ENCODE measurements at places on chromosomes 4 and X. TPM values are rescaled to one million over a fixed set of nuclear protein-coding genes. Genes with fewer than 3 reads are reported as not detected.

The IBSP gene
- not detected for total RNA-seq

- H3K36me3 ChIP-seq = no peaks in the 10 kb centered on the region
- no peak overlapping the region for H3K27ac ChIP-seq
Observed at GRCh38 chr4:74133786-74134499, 24.0 kb upstream of the MTHFD2L start.

DNA sequence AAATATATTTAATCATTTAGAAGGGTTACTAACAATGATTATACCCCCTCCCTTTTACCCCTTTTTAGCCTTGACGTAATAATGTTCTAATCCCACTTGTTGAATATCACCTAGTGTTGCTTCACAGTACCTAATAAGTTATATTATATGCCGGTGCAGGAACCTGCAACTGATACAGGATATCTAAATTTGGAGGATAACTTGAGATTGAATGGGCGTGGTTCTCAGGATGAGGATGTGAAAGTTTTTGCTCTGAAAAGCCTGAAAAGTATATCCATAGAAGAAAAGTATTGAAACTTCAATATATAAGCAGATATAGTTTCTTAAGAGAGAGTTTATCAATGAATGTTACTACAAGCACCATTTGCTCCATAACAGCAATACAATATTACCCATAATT, 59.8 kb downstream of the ZNF711 start:
- no peak for DNase-seq
- no peaks in the 10 kb centered on the region for H3K4me1 ChIP-seq
- H3K36me3 ChIP-seq = no peaks in the 10 kb centered on the region

DNA sequence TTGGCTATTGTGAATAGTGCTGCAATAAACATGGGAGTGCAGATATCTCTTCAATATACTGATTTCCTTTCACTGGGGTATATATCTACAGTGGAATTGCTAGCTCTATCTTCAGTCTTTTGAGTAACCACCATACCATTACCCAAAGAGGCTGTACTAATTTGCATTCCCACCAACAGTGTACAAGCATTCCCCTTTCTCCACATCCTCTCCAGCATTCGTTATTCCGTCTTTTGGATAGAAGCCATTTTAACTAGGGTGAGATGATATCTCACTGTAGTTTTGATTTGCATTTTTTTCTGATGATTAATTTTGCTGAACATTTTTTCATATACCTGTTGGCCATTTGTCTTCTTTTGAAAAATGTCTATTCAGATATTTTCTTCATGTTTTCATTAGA, 110.3 kb downstream of the PRDM5 start:
- DNase-seq = no peak
- H3K4me3 ChIP-seq = no peak overlapping the region
- H3K36me3 ChIP-seq = no peaks in the 10 kb centered on the region
- H3K4me1 ChIP-seq = no peaks in the 10 kb centered on the region
- no peaks in the 10 kb centered on the region for H3K27me3 ChIP-seq

The SSX4B gene
- total RNA-seq = not detected

DNA sequence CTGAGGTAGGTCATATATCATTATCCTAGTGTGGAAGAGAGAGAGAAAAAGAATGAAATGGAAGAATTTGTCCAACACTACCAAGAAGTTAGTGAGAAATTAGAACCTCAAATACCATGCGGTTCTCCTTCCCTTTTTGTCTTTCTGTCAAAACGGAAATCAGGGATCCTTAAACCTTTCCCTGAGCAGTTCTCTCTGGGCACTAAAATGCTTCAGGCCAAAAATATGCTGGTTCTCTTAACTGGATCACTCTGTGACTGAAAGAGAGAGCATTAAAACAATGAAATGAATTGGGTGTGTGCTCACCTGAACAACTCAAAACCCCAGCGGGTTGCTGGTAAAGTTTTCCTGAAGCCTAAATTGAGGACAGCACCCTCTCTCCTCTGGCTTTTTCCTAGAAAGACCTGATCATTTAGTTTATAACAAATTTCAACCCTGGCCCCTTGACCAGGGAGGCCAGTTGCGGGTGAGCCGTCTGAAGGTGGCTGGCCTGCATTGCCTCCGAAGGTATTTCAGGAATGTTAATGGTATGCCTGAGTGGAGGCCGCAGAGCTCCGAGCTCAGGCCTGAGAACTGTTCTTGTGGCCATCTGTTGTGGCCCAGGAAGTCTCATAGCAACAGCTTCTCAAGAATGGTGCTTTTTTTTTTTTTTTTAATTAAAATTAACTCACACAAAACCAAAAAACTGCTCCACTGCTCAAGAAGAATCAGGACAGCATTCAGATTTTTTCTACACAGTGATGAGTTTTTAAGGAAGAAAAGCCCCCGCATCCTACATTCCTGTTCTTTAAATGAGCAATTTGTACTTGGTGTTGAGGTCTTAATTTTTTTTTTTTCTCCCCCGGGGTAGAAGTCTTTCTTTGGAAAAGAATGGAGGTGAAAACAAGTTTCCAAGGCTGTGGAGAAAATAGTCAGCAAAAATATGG, 155.1 kb downstream of the SHROOM3 start:
- H3K27me3 ChIP-seq = no peaks in the 10 kb centered on the region
- H3K4me3 ChIP-seq = no peak overlapping the region
- peaks cover 30% of the 10 kb centered on the region for H3K4me1 ChIP-seq
- peak overlapping the region; percentile 66 for H3K27ac ChIP-seq

The ZFP42 gene
- total RNA-seq = not detected

DNA sequence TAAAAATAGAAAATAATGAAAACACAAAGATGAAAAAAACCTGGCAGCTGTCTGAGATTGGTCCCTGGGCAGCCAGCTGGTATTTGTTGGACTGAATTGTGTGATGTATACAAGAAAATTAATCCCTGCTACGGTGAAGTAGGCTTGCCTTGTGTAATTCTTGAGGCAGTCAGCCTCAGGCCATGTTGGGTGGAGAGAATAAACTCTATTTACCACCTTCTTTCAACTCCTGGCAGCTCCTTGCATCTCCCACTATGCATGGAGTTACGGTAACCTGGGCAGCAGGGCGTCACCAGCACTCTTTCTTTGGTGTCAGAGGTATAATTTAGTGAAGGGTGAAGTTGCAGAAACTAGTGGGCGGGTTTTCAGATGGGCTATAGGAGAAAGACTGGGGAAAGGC, 3.5 kb downstream of the SPIN2A start:
- H3K27ac ChIP-seq = no peak overlapping the region
- no peaks in the 10 kb centered on the region for H3K4me1 ChIP-seq
- no peak overlapping the region for H3K4me3 ChIP-seq
- DNase-seq = no peak

DNA sequence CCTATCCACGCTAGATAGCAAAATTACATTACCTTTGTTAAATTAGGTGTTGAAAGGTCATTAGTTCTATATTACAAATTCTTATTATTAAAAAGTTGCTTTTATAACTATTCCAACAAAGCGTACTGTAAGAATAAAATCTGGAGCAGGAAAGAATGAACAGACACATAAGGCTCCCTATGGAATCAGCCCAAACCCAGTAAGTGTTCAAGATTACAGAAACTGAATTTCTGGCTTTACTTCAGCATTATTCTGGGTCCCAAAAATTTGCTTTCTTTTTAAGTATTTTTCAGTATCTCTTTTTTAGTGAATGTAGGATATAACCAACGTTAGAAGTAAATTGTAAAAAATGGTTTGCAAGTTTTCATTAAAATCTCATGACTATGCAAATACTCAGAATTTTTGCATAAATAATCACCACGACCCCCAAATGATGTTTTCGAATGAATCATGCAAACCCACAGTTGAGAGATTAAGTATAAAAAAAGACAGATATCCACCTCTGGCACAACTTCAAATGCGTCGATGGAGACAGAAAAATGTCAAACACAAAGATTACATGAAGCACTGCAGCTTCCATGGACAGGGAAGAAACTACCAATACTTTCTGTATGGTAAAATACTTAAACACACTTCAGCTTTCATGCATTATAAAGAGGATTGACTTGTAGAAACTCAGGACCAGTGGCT, 238.5 kb downstream of the RASL11B start:
- H3K27ac ChIP-seq = no peak overlapping the region
- H3K36me3 ChIP-seq = peaks cover 5% of the 10 kb centered on the region
- no peak overlapping the region for H3K4me3 ChIP-seq
- no peaks in the 10 kb centered on the region for H3K27me3 ChIP-seq

DNA sequence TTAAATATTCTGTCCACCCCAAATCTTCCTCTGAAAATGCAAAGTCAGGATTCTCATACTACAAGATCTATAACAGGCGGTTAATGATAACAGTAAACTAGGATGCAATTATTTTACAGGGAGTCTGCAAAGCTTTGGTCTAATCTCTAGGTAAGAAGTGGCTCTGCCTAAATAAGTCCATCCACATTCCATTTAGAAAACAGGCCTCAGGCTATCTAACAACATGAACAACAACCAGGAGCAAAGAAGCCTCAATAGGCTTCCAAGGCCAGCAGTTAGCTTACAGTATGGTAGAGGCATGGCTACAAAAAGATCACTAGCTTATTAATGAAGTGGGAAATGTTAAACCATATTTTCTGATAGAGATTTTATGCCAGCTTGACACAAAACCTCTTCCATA, 6.4 kb downstream of the MAB21L2 start:
- H3K27ac ChIP-seq = no peak overlapping the region
- no peaks in the 10 kb centered on the region for H3K36me3 ChIP-seq
- no peak for DNase-seq
- no peaks in the 10 kb centered on the region for H3K27me3 ChIP-seq
- H3K4me1 ChIP-seq = no peaks in the 10 kb centered on the region

The PNMA5 gene
- not detected for total RNA-seq

DNA sequence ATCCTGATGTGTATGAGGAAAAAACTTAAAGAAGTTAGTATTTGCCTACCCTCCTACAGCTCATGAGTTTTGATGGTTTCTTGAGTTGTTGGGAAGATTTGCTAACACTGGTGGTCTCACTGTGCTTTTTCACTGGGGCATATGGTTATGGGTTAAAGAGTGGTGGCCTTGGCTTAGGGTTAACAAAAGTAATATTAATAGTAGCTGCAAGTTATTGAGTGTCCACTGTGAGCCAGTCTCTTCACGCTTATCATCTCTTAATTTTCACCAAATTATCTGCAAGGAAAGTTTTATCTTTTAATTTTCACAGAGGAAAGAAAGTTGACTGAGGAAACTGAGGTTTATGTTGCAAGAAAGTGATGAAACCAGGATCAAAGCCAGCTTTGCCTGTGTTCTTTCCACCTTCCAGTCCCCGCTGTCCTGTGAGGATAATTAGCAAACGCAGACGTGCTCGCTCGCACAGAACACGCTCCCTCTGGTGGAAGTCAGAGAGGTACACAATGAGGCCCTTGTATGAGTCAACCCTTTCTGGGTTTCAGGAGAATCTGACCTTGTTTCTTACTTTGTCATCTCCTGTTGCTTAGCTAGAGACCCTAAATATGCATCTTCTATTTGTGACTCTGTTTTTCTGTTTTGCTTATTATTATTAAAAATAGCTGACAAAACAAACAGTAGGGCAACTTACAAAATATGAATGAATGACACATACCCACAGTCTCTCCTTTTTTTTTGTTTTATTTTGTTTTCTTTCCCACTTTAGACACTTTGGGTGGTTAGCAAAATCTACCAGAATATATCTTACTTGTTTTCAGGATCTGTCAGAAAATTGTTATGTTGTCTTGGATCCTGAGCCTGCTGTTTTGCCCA, 94.3 kb downstream of the DDIT4L start:
- H3K4me3 ChIP-seq = no peak overlapping the region
- DNase-seq = peak; percentile 77
- H3K27ac ChIP-seq = peak overlapping the region; percentile 67
- no peaks in the 10 kb centered on the region for H3K27me3 ChIP-seq

The IL2RG gene
- 5.7 TPM for total RNA-seq

The ADAM29 gene
- total RNA-seq = not detected

GRCh38 chrX:56812515-56813105, 83.6 kb downstream of the NBDY start:
- peak overlapping the region; percentile 3 for H3K4me3 ChIP-seq
- H3K27ac ChIP-seq = peak overlapping the region; percentile 75

- no peaks in the 10 kb centered on the region for H3K27me3 ChIP-seq
- H3K27ac ChIP-seq = no peak overlapping the region
- no peak overlapping the region for H3K4me3 ChIP-seq
- H3K36me3 ChIP-seq = no peaks in the 10 kb centered on the region
- H3K4me1 ChIP-seq = no peaks in the 10 kb centered on the region
Observed at GRCh38 chrX:73131877-73132276, 52.6 kb upstream of the PABPC1L2A start.

The NAP1L2 gene
- total RNA-seq = 3.3 TPM

The ATP1B4 gene
- not detected for total RNA-seq

The TMPRSS11B gene
- total RNA-seq = not detected

DNA sequence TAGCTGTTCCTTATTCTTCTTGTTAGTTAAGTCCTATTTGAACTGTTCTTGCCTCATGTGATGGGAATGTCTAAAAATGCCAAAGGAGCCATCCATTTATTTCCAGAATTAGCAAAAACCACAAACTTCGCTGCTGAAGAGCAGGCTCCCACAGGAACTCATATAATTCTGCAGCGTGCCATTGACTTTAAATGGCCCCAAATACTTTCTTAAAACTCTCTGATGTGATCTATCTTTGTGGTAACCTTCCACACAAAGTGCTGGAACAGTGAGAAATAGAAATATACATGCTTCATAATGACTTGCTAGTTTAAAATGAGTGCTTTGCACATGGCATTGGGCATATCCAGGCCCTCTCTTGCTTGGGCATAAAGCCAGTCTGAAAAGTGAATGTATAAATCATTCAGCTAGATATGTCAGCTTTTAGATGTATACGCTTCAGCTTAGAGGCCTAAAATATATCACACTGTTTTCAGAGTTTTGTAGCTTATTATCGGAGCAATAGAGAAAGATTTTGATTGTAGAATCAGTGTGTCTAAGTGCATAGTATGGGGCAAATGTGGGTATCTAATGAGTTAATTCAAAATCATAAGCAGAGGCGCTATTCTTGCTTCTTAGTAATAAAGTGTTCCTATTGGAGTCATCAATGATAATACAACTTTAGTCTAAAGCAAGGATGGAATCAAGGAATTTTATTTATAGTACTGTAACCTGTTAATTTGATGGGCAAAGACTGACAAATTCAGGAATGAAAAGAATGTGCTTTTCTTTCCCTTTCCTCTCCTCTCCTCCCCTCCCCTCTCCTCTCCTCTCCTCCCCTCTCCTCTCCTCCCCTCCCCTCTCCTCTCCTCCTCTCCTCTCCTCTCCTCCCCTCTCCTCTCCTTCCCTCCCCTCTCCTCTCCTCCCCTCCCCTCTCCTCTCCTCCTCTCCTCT, 392.2 kb upstream of the ZFP42 start:
- H3K27me3 ChIP-seq = no peaks in the 10 kb centered on the region
- H3K27ac ChIP-seq = no peak overlapping the region
- no peaks in the 10 kb centered on the region for H3K36me3 ChIP-seq
- DNase-seq = no peak
- no peak overlapping the region for H3K4me3 ChIP-seq

DNA sequence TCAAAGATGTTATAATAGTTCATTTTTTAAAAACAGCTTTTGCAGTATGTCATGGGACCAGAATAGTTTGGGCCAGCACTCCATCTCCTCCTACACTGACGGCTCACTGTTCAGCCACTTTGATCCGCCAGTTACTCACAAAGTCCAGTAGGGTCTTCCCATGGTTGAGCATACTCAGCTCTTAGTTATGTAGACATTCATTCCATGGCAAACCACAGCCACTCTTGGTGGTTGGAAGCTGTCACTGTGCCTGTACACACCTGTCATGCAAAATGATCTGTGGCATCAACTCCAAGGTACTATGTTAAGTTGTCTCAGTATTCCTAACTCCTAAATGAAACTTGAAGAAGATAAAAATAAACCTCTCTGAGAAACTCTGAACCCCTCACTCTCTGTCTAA, 127.2 kb downstream of the NR3C2 start:
- no peaks in the 10 kb centered on the region for H3K36me3 ChIP-seq
- H3K27me3 ChIP-seq = no peaks in the 10 kb centered on the region
- peaks cover 14% of the 10 kb centered on the region for H3K4me1 ChIP-seq
- no peak for DNase-seq
- no peak overlapping the region for H3K27ac ChIP-seq
- H3K4me3 ChIP-seq = no peak overlapping the region

- H3K4me1 ChIP-seq = peaks cover 68% of the 10 kb centered on the region
Observed at GRCh38 chr4:48343551-48343950, 2.2 kb downstream of the SLAIN2 start.

The STPG2 gene
- total RNA-seq = 0.90 TPM
